Stimulated activated CD4-positive, alpha-beta T cell treated with anti-CD3 and anti-CD28 coated beads, Interleukin-4, amount 100 ng/mL, for 1 hour (primary cell): ENCODE measurements at places on chromosomes 6 and 20.

DNA sequence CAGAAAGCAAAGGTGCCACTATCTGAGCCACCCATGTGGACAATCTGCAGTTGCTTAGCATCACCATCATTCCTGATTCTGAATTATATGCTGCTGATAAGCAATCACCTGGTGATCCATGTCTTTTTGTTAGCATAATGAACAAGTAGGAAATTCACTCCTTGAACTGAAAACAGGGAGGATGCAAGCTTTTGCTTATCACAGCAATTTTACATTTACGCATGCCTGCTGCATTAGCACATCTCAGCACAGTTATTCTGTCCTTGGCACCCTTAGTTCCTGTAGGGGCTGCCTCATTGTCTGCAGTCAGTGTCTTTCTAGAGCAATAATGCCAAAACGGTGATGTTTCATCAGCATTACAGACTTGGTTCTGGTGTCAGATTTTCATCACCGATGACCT lies 162.6 kb downstream of the KIF16B start:
- DNase-seq: no peak

GRCh38 chr20:7710440-7710839 lies 229.8 kb downstream of the HAO1 start:
- no peak for DNase-seq

- DNase-seq: no peak
These were observed 259.2 kb downstream of the PRKN start for GRCh38 chr6:162468326-162468725.

- DNase-seq: no peak
These were observed 16.4 kb downstream of the RNF217 start for GRCh38 chr6:124978451-124979293.

GRCh38 chr20:25659999-25660398 lies 36.2 kb upstream of the NANP start:
- no peak for DNase-seq

- DNase-seq: no peak
These were observed 60.9 kb downstream of the RPRD1B start for GRCh38 chr20:38094373-38094891.

GRCh38 chr20:25193843-25194242 lies 1.7 kb upstream of the ENTPD6 start:
- no peak for DNase-seq

GRCh38 chr6:56357616-56358373 lies 110.4 kb upstream of the COL21A1 start:
- DNase-seq: no peak

DNA sequence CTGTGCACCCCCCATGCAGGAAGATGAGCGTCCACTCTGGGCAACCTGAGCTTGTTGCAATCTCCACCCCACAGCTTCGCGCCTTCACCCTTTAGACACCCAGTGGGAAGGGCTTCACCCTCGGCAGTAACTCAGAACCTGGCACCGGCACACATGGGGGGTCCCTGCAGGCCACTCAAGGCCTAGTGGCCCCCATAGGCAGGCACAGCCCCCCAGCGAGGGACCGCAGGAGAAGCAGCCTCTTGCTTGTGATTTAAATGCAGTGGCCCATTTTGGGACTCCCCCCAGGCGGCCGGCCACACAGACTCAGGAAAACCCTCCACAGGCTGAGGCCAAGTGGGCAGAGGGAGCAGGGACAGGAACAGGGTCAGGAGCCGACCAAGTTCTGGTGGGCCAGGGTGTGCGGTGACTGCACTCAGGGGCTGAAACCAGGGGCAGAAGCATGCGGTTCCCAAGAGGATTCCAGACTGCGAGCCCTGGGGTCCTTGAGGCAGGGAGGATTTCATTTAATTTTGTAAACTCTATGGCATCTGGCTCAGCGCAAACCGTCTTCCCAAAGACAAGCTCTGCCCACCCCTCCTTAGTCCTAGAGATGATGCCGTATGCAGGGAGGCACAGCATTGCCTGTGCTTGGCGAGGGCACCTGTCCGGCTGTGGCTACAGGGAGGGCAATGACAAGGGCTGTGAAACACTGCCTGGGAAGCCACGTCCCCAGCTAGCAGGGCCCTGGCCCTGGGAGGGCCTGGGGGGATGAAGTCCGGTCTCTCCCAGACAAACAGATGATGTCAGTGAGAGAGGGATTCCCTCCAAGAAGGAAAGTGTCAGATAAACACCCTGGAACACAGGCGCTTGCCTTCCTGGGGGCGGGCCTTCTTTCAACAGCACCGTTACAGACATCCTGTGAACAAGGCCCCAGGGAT lies 52.9 kb upstream of the GPR31 start:
- no peak for DNase-seq

DNA sequence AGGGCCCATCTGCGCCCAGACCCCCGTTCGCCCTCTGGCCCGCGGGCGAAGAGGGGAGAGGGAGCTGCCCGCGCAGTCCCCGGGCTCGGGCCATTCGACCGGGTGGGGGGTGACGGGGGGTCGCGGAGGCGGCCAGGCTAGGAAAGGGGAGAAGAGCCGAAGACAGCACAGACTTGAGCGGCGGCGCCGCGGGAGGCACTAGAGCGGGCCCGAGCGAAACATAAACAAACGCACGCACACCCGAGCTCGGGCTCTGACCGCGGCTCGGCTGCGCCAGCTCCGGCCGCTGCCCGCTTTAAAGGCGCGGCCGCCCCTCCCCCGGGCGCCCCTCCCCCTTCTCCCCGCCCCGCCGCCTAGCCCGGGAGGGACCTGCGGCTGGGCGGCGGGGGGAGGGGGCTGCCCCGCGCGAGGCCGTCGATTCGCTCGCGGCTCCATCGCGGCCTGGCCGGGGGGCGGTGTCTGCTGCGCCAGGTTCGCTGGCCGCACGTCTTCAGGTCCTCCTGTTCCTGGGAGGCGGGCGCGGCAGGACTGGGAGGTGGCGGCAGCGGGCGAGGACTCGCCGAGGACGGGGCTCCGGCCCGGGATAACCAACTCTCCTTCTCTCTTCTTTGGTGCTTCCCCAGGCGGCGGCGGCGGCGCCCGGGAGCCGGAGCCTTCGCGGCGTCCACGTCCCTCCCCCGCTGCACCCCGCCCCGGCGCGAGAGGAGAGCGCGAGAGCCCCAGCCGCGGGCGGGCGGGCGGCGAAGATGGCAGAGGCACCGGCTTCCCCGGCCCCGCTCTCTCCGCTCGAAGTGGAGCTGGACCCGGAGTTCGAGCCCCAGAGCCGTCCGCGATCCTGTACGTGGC lies at the start of gene FOXO3:
Gene FOXO3 (plus strand): TSS at position 455 of the 846 bp plus-strand sequence. CDS start 292 bp downstream, at position 747.
- peak; percentile 63 for DNase-seq

GRCh38 chr6:164045082-164045481 lies 630.6 kb downstream of the QKI start:
- DNase-seq: no peak

DNA sequence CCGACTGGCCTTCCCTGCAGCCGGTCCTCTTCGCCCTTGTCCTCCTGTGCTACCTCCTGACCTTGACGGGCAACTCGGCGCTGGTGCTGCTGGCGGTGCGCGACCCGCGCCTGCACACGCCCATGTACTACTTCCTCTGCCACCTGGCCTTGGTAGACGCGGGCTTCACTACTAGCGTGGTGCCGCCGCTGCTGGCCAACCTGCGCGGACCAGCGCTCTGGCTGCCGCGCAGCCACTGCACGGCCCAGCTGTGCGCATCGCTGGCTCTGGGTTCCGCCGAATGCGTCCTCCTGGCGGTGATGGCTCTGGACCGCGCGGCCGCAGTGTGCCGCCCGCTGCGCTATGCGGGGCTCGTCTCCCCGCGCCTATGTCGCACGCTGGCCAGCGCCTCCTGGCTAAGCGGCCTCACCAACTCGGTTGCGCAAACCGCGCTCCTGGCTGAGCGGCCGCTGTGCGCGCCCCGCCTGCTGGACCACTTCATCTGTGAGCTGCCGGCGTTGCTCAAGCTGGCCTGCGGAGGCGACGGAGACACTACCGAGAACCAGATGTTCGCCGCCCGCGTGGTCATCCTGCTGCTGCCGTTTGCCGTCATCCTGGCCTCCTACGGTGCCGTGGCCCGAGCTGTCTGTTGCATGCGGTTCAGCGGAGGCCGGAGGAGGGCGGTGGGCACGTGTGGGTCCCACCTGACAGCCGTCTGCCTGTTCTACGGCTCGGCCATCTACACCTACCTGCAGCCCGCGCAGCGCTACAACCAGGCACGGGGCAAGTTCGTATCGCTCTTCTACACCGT lies 6.1 kb downstream of the UBD start:
- peak; percentile 41 for DNase-seq

- no peak for DNase-seq
These were observed 1688.5 kb downstream of the GRIK2 start for GRCh38 chr6:103081876-103082630.

GRCh38 chr6:38391206-38391605 lies 248.5 kb downstream of the BTBD9 start:
- DNase-seq: no peak

- DNase-seq: no peak
These were observed 441.0 kb upstream of the MARCKS start for GRCh38 chr6:113416170-113416569.

DNA sequence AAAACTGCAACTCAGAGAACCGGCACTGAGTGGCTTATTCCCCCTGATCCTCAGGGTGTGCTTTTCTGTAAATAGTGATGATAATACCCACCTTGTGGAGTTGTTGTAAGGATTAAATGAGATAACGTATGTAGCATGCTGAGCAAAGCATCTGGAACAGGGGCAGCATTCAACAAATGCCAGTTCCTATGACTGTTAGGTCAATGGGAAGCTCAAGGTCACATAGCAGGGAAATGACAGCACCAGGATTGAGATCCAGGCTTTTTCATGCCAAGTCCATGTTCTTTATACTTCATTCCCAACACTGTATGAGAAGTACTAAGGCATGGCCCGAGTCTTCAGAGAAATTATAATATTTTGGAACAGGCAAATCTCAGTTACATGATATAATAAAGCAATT lies 5.1 kb downstream of the RCAN2 start:
- no peak for DNase-seq

GRCh38 chr6:10719296-10719963 lies 3.4 kb upstream of the TMEM14C start:
- peak; percentile 24 for DNase-seq

GRCh38 chr6:43907789-43908472 lies 137.9 kb downstream of the VEGFA start:
- no peak for DNase-seq

DNA sequence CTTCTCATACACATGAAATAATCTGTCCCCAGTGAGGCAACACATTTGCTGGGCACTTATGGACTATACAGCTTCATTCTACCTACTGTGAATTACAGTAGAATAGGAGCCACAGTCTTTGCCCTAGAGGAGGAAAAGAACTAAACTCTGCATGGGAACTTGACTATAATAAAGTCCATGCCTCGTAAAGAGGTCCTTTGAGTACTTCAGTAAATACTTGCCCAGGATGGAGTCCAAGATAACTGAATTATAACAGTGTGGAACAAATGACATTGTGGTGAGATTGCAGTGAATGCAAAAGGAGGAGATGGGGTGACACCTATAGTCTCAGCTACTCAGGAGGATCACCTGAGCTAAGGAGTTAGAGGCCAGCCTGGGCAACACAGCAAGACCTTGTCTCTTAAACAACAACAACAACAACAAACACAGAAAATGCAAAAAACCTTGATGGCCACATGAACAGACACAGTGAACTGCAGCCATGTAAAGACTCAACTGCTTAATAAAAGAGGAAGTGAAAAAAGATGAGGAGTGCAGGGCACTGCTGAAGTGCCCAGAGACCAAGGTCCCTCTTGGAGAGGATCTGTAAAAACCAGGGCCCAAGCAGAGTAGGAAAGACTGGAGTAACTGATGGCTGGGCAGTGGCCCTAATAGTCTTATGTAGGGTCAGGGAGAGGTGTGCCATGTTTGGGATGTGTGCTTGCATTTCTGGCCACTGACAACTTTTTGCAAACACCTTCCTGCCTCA lies 3.7 kb downstream of the MRPS18A start:
- DNase-seq: no peak

- no peak for DNase-seq
These were observed 137.5 kb downstream of the GMPR start for GRCh38 chr6:16375843-16376242.

GRCh38 chr6:146194434-146194833 lies 165.6 kb downstream of the GRM1 start:
- no peak for DNase-seq

- no peak for DNase-seq
These were observed 65.8 kb downstream of the E2F3 start for GRCh38 chr6:20467437-20467836.

GRCh38 chr6:131103296-131103695 lies 32.0 kb upstream of the AKAP7 start:
- DNase-seq: no peak

DNA sequence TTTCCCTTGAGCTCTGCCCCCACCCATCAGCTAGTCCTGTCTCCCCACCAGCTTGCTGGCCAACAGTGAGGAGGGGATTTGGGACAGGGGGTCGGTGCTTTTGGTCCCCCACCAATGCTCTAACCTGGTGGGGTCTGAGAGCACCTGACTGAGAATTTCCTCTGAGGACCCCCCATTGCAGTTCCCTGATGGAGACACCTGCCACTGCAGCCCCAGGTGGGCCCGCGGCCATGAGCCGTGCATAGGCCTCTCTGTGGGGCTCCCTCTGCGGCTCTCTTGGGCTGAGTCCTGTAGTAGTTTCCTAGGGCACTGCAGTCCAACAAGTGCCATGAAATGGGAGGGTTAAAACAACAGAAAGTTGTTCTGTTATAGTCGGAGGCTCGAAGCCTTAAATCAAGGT lies 172.2 kb upstream of the SNX9 start:
- DNase-seq: no peak

GRCh38 chr20:45365444-45365970 lies 2.6 kb downstream of the SYS1 start:
- no peak for DNase-seq

GRCh38 chr20:48763216-48763914 lies 64.4 kb downstream of the PREX1 start:
- no peak for DNase-seq

- no peak for DNase-seq
These were observed 237.5 kb downstream of the MAFB start for GRCh38 chr20:40451552-40451951.

GRCh38 chr20:49799698-49800097 lies 12.9 kb upstream of the SLC9A8 start:
- DNase-seq: no peak

- no peak for DNase-seq
These were observed 206.9 kb downstream of the IBTK start for GRCh38 chr6:82040405-82041221.

- no peak for DNase-seq
These were observed 22.7 kb downstream of the OLIG3 start for GRCh38 chr6:137471497-137471896.

- DNase-seq: no peak
These were observed 153.2 kb downstream of the CDKAL1 start for GRCh38 chr6:20687494-20687893.

DNA sequence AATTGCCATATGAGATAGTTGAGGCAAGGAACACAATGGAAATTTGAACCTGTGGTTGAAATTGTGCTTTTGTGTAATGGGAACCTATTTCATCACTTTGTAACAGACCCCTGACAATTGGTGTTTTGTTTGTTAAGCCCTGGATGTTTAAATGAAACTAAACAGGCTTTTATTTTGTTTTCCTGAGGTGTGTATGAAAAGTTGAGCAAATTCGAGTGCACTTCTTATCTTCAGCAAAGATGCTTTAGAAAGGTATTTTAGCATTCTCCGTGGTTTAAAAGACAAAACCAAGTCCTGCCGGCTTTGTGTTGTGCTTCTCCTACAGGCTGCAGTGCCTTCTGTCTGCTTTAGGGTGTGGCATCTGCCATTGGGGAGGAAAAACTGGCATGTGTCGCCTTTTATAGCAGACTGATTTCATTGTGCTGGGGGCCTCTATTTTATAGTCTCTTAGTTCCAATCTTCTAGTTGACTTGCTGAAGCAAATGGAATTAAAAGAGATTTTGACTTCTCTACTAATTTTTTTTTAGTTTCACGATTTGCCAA lies 2.2 kb upstream of the ARID1B start:
- DNase-seq: no peak
